Uterus (tissue), 4 donors: ENCODE measurements at places on chromosomes 2 and 18. TPM values are rescaled to one million over a fixed set of nuclear protein-coding genes. Genes with fewer than 3 reads are reported as not detected.

GRCh38 chr2:223967981-223968380 is 10.7 kb downstream of the MRPL44 start:
- peaks cover 3% of the 10 kb centered on the region for H3K4me1 ChIP-seq
- H3K27ac ChIP-seq: no peak overlapping the region
- no peaks in the 10 kb centered on the region for H3K36me3 ChIP-seq
- H3K4me3 ChIP-seq: no peak overlapping the region
- no peak for DNase-seq

DNA sequence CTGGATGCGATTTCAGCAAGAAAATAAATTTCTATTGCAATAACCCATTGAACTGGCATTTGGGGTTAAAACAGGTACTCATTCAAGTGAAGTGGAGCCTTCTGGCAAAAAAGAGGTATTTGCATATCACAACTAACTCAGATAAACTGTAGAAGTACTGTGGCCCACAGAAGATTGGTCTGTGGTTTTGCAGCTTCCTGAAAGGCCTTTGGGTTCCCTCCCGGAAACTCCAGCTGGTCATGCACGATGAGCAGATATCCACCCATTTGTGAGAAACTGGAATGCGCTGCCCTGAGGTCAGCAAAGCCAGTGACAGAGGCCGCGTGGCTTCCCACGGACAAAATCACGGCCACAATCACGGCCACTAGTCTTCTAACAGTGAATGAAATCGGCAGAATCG is 106.3 kb downstream of the EPHA4 start:
- no peaks in the 10 kb centered on the region for H3K4me1 ChIP-seq
- H3K36me3 ChIP-seq: no peaks in the 10 kb centered on the region
- DNase-seq: no peak
- no peak overlapping the region for H3K4me3 ChIP-seq

GRCh38 chr2:47344890-47345589 is 57.9 kb upstream of the MSH2 start:
- H3K27me3 ChIP-seq: no peaks in the 10 kb centered on the region
- peak; percentile 29 for DNase-seq
- no peaks in the 10 kb centered on the region for H3K4me1 ChIP-seq
- peak overlapping the region; percentile 19 for H3K4me3 ChIP-seq

GRCh38 chr2:196558497-196558896 is 81.0 kb upstream of the CCDC150 start:
- no peak for DNase-seq
- no peak overlapping the region for H3K4me3 ChIP-seq
- no peaks in the 10 kb centered on the region for H3K4me1 ChIP-seq
- H3K27me3 ChIP-seq: no peaks in the 10 kb centered on the region
- no peak overlapping the region for H3K27ac ChIP-seq

UGT1A3 gene
- not detected for total RNA-seq
